ENCODE measurements at places on chromosomes 5 and 9.

GRCh38 chr5:39190311-39191102 lies 28.9 kb downstream of the FYB1 start:
- DNase-seq: no peak

DNA sequence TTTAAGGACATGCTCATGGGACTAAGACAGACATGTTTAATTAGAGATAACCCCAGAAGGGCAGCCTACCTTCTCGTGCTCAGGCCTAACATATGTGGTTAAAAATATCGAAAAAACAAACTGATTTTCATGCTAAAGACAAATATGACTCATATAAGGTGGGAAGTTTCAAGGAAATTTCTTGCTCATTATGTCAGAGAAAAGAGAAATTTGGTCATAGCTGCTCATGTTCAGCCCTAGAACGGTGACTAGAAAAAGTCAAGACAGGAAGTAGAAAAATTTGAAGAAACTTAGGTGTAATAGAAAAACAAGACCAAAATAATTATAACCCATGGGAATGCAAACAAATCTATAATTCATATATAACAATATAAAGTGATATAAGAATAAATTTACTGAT lies 120.6 kb downstream of the PRDM9 start:
- no peak for DNase-seq

GRCh38 chr5:37771203-37771611 lies 68.6 kb downstream of the GDNF start:
- DNase-seq: no peak

DNA sequence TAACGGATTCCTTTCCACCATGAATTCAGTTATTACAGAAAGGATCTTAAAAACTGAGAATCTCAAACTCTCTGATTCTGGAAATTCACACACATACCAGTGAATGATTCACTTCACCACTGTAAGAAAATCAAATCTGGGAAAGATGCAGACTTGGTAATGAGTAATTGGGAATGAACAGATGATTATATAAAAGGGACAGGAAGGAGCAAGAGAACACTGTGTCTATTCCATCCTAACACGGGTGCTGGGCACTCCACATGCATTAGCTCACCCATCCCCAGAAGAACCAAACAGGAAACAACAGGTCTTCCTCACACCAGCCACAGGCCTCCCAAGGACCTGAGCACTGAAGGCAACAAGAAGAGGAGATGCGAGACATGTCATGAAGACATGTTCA lies 74.8 kb upstream of the ZNF622 start:
- DNase-seq: no peak

DNA sequence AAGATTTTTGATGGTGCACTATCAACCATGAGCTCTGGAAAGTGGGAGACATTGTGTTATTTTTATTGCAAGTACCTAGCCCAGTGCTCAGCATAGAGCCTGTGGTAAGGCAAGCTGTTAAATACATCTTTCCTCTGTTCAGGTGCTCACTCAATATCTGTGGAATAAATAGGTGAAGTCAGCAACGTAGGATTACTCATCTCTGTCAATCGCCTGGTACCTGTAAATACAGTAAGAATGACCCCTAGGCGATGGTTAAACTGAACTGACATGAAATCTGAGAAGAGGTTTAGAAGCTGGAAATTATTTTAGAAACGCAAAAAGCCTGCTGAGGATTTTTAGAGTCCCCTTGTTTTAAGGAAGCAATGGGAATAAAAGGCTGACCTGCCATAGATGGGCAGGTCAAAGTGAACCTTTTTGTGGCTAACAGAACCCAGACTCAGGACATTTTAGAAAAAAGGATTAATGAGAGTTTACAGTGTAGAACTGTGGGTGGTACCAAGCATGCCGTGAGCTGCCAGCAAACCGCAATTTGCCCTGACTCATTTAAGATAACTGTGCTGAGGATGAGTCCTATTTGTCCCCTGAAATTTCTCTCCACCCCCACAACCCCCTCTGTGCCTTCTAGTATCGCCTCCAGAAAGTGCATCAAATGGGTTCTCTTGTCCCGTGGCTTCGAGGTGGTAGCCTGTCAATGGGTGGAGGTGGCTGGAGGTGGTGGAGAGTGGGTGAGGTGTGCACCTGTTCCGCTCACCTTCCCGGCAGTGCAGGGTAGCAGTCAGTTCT lies 375.1 kb downstream of the MED10 start:
- DNase-seq: no peak

DNA sequence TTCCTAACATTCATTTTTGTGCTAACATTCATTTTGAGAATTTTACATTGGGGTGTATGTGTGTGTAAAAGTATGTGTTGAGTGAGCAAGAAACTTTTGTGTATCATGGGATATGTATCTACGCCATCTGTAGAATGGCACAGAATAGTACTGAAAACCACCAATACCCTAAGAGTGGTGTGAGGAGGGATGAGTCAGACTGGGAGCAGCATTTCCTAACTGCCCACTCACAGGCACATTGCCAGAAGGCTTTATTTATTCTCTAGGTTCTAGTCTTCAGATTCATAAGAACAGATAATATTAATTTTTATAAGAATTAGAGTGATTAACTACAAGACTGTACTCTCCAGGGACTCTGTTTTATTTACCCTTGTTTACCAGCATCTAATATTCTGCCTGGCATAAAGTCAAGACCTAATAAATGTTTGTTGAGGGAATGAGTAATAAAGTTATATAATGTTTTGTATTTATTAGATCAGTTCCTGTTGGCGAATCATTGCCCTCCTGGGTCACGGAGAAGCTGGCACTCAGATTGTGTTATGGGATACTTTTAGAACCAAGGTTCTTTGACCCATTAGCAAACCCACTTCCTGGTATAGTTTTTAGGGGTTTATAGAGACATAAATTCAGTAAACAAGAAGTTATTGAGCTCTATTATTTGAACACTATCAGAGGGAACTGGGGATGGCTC lies 159.1 kb upstream of the PPP2R2B start:
- DNase-seq: no peak

GRCh38 chr5:136132087-136132486 lies 558 bp upstream of the SMAD5 start:
- DNase-seq: no peak

- DNase-seq: no peak
These were observed 250.8 kb downstream of the DMRT2 start for GRCh38 chr9:1300941-1301340.
